ENCODE measurements at places on chromosomes 3 and 15.

DNA sequence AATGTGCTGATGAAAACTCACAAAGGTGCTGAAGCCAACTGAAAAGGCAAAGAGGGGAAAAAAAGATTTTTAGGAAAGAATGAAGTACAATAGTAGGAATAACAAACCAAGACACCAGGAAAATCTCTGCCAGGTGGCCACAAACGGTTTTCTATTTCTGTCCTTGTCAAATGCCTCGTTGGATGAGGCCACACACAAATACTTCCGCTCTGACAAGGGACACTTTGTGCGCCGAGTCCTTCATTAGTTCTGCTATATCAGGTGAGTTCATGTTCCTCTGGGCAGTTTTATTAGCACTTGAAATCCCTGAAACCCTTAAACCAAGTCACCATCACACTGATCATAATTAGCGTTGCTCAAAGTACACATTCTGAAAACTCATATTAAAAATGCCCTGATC, 373.1 kb downstream of the VPS13C start:
- no peak for DNase-seq

GRCh38 chr3:63442918-63443317, 164.8 kb downstream of the SYNPR start:
- DNase-seq: no peak

DNA sequence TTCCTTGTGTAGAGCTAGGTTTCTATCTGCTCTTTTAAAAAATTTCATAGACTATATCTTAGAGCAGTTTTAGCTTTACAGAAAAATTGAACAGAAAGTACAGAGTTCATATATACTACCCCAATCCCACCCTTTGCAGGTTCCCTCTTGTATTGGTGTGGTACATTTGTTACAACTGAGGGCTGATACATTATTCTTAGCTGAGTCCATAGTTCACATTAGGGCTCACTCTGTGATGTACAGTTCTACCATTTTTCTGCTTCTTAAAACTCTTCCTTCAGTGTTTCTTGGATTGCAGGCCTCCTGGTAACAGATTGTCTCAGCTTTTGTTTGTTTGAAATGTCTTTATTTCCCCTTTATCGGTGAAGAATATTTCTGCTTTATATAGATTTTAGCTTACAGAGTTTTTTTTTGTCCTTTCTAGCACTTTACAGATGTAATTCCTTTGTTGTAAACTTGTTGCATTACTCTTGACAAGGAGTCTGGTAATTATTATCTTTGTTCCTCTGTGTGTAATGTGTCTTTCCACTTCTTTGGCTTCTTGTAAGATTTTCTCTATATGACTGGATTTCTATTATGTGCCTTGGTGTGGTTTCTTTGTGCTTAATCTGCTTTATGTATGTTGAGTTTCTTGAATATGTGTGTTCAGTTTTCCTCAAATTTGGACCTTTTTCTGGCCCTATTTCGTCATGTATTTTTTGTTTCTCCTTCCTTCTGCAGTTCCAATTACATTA, 25.3 kb downstream of the MEF2A start:
- DNase-seq: no peak

DNA sequence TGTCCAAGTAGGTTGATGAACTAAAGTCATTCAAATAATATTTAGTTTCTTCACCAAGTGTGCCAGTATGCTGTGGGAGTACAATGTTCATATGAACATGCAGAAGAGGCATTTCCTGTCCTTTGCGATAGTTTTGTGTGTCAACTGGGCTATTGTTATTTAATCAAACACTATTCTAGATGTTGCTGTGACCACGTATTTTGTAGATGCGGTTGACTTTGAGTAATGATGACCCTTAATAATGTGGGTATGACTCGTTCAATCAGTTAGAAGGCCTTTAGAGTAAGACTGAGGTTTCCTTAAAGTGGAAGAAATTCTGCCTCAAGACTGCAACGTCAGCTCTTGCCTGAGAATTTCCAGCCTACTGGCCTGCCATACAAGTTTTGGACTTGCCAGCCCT, 470.7 kb upstream of the CBLB start:
- DNase-seq: no peak

DNA sequence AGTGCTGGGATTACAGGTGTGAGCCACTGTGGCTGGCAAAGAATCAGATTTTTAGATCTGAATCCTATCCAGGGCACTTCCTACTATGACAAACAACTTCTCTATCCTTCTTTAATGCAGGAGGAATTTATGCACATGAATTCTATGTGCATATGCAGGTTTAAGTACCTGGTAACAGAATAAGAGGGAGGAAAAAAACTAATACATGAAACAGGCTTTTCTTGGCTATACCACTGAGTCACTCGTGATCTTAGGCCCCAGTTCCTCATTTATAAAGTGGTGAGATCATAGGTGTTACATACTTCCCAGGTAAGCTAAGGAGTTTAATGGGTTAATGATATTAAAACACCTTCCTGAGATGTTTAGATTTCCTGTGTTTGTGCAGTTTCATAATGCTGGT, 108.2 kb downstream of the TP63 start:
- no peak for DNase-seq

GRCh38 chr3:158991146-158991705, 189.4 kb downstream of the MFSD1 start:
- DNase-seq: no peak

GRCh38 chr3:99644746-99645145, 6.4 kb downstream of the COL8A1 start:
- no peak for DNase-seq

- no peak for DNase-seq
Observed at GRCh38 chr3:113573728-113574127, 41.4 kb downstream of the SIDT1 start.

DNA sequence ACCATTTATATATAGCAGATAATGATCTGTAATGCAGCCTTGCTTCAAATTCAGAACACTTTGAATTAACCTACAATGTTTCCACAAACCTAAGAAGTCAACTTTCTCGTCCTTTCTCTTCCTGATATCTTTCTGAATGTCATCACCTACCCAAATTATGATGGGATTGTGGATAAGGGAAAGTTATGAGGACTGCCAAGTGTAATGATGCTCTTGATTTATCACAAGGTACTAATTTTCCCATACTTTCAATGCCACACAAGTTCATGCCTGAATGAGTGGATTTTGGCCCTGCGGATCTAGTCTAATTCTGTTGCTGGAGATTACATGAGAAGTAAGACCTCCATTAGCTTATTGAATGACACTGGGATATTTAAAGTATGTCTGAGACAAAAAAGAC, 82.6 kb upstream of the NANOGP8 start:
- no peak for DNase-seq

DNA sequence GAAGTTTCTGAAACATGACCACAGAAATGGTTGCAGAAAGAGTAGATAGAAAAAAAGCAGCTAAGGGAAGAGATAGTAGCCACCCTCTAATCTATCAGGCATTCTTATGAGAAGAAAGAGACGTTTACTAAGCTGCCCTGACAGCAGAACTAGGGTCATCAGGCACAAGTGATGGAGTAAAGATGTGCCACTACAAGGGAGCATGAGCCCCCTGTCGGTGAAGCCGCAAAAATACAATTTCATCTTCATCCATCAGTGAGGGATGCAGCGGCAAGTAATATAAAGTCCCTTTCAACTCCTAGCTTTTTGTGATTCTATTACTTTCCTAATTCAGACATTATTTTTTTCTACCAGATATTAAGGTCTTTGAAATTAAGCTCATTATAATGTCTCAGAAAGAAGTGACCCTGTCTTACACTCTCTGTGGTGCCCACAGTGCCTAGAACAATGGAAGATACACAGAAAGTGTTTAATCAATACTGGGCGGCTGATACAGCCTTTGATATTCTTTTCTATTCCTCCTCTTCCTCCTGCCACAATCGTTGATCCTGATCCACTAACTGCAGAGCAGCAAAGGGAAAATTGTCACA, 651.6 kb downstream of the NTRK3 start:
- DNase-seq: peak; percentile 30

DNA sequence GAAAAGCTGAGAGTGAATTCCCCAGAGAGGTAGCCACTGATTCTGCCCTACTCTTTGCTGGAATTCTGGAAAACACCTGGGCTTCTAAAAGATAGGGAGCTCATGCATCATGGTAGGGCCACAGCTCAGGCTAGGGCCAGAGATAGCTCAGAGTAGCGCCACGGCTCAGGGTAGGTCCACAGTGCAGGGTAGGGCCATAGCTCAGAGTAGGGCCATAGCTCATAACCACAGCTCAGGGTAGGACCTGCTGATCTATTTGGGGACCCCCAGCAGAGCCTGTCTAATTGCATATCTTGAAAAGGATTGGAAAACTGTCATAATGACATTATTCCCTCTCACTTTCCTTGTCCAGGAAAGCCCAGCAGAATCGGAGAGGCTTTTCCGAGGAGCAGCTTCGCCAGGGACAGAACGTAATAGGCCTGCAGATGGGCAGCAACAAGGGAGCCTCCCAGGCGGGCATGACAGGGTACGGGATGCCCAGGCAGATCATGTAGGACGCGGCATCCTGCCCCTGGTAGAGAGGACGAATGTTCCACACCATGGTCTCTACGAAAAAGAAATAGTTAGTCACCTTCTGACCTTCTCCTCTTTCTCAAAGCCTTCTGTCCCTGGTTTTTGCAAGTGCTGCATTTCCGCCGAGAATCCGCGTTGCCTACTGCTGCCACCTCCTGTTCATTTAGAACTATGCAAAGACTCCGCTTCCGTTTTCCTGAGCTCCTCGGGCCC, 14.5 kb downstream of the TAGLN3 start:
- peak; percentile 82 for DNase-seq

DNA sequence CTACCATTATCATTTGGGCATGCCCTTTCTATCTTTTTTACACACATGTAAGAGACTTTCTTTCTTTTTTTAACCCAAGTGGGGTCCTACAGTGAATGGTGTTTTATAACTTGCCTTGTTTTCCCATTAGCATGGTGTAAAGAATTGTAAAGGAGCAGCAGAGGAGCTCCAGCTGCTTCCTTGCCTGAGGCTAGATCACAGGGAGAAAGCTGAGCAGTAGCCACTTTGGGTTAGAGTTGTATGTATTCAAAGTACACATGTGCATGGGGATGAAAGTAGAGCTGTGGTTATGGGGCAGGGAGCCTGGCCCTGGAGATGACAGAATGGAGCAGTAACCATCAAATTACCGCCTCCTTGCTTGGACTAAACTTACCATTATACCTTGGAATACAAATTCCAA, 231.1 kb upstream of the PDZRN3 start:
- DNase-seq: no peak

- no peak for DNase-seq
Observed at GRCh38 chr3:14866627-14867026, 47.9 kb downstream of the FGD5 start.

- no peak for DNase-seq
Observed at GRCh38 chr3:170467007-170467406, 48.3 kb downstream of the CLDN11 start.

DNA sequence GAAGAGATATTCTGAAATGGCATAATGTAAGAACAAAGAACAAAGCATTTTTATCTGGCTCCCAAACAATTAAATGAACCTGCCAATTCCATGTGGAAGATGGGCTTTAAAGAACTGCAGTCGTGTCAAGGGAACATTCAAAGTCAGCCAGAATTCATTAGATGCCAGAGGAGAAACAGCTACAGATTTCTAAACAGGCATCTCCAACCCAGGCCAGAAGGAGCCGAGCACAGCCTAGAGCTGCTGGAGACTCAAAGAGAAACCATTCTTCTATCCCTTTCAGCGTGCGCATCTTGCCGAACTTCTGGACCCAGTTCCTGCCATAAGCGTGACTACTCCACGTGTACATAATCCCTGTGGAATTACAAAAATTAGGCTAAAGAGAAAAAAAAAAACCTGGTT, 60.4 kb downstream of the MB21D2 start:
- no peak for DNase-seq

DNA sequence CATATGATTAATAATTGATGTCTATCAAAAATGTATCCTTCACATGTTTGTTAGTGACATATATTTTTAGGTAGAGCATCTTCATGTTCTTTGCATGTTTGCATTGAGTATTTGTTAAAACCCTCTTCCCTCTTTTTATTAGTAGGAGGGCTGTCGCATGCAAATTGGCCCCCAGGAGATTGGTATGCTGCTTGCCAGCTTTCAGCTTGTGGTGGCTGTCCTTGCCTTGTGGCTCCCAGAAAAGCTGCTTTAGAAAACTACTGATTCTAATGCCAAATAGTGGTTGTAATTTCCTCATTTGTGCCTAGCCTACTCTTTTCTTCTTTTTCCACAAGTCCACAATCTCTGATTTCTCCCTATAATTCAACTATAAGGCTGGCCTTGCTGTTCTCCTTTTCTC, 886.8 kb downstream of the VGLL3 start:
- no peak for DNase-seq

Measured in activated CD4-positive, alpha-beta T cell treated with anti-CD3 and anti-CD28 coated beads for 36 hours (primary cell).